ENCODE measurements at places on chromosomes 16 and 17. TPM values are rescaled to one million over a fixed set of nuclear protein-coding genes. Genes with fewer than 3 reads are reported as not detected.

CCL22 gene
- polyA plus RNA-seq: not detected

C17orf100 gene
- polyA plus RNA-seq: 2.4 TPM

ABCC3 gene
- polyA plus RNA-seq: 288 TPM

KRT33B gene
- 0.05 TPM for polyA plus RNA-seq

ZNF267 gene
- 8.9 TPM for polyA plus RNA-seq

MT1E gene
- polyA plus RNA-seq: not detected

SERPINF2 gene
- 2.4 TPM for polyA plus RNA-seq

ARL5C gene
- polyA plus RNA-seq: not detected

OTOA gene
- not detected for polyA plus RNA-seq

NPIPA5 gene
- not detected for polyA plus RNA-seq

GAST gene
- not detected for polyA plus RNA-seq
